C1 segment of cervical spinal cord (tissue), 14 donors: ENCODE measurements at places on chromosomes 16 and 17.

GRCh38 chr17:44941712-44942331 lies 5.8 kb downstream of the KIF18B start:
- no peak for DNase-seq

DNA sequence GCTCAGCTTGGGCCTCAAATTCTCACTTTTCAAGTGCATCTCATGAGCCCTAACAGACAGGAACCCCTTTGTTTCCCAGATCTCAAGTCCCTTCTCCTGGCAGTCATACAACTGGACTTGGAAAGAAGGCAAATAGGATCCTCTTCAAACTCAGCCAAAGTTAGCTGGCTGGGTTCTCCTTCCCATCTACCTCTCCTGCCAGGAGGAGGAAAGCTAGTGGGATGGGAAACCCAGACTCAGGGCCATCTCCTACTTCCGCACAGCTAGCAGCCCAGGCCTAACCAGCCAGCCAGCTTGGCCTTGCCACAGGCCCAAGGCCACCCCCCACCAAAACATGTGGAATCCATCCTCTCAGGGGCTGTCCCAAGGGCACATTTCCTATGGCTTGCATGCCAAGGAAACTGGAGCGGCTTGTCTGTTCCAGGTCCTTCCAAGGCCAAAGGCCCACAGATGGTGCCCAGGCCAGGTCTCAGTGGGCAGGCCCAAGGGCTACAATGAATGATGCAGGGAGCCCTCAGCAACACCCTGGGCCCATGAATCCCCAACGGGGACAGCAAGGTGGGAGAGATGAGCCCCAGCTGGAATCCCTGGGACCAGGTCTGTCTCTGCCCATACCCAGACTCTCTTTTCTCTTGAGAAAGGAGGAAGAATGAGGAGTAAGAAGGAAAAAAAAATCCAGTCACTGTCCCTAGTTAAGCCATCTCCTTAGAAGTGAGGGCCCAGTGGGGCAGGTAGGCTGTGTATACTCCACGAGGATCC lies 1.7 kb downstream of the SMARCD2 start:
- peak; percentile 7 for DNase-seq

- DNase-seq: no peak
Observed at GRCh38 chr16:75455677-75456076, 8.8 kb downstream of the TMEM170A start.

- DNase-seq: no peak
Observed at GRCh38 chr17:68576811-68577496, 24.2 kb downstream of the FAM20A start.

GRCh38 chr17:65942592-65942991 lies 249.3 kb downstream of the CEP112 start:
- DNase-seq: no peak

GRCh38 chr17:74190154-74190553 lies 13.3 kb upstream of the RPL38 start:
- DNase-seq: no peak

DNA sequence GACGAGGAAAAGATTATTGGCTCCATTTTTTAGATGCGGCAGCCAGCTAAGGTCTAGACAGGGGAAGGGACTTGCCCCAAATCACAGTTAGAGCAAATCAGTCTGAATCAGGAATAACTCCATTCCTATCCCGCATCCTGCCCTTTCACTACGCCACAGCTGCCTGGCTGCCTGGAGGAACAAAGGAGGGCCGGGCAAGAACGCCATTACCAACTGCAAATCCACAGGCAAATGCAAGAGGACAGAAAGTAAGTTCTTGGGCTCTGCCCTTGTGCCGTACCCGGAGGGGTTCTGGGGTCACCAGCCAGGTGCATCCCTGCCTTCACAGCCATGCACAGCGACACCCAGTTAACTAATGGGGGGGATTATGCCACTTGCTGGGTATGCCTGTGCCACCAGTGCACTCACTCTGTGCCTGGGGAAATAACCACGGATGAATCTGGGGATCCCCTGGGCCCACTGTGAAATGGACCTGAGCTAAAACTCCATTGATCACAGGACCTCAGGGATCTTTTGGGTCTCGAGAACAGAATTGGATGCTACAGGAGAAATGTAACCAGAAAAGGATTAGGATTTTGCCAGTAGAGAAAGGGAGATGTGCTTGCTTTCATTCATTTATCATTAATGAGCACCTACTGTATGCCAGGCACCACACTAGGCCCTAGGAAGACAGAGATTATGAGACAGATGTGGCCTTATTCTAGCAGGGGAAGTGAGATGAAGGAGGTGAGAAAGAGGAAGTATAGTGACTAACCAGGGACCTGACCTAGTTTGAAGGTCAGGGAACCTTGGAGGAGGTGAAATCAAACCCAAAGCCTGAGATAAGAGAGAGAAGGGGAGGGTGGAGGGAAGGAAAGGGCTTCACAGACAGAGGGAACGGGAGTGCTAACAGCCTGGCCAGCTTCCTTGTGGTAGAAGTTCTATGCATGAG lies 17.7 kb downstream of the BCL7C start:
- DNase-seq: peak; percentile 6

- DNase-seq: peak; percentile 52
Observed at GRCh38 chr17:40092581-40092980, 7.8 kb downstream of the NR1D1 start.

DNA sequence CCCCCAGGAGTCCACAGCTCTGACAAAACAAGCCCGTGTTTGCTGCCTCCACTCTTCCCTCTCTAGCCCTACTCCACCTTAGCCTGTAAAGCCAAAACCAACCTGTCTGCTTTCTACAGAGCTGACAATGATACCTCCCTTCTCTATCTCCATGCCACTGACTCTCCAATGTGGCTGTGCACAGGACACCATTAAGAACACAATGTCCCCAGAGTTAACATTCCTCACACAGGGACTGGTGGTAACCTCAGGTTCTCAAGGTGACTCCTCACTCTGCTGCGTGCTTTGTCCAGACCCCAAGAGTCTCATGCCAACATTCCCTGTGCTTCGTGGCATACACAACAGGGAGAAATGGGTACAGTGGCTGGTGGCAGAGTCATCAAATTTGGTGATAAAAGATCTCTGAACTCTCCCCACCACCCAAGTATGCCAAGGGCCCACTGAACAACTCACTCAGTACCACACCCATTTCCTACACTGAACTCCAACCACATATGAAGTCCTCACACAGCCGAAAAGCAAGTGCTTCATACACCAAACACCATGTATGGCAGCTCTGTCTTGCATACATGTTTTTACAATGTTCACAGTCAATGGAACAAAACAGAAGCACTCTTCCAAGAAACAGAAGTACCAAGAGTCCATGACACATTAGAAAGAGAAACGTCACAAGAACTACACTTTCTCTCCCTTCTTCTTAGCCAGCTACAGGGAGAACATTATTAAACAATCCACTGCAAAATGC lies 21.1 kb downstream of the CSNK2A2 start:
- DNase-seq: no peak

DNA sequence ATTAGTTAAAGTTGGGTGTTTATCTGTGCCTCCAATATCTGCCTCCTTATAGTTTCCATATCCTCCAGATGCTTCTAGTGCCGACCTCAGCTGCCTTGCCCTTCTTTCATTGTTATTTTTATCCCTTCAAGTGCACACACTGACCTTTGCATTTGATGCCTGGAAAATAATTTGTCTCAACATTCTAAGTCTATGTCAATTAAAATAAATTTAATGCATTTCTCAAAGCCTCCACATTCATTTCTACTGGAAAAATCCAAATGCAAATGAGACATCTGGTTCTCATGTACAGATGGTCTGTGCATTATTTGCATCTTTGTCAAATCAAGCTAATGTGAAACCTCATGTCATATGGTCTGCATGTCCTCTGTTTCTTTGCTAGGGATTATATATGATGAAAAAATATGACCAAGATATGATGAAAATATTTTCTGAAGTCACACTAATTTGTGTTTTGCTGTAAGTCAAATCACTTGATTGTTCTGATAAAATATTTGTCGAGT lies 61.4 kb downstream of the TMEM100 start:
- DNase-seq: no peak

DNA sequence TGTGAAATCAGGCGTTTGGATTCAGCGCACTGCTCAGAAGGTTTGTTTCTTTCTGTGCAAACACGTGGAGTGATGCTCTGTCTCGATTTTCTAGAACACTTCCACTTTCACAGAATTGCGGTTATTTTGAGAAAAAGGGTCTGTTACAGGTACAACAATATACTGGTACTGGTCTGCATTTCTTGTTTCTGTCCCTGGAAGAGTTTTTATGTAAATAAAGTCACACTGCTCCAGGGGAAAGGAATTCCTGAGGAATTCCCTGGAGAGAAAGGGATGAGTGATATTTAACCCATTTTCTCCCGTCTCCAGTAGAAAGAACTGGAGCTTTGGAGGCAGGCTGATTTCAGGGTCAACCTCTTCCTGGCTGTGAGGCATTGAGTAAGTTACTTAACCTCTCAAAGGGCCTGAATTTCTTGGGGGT lies 16.2 kb upstream of the RMI2 start:
- no peak for DNase-seq

GRCh38 chr17:67557921-67558320 lies 159.8 kb upstream of the NOL11 start:
- no peak for DNase-seq

DNA sequence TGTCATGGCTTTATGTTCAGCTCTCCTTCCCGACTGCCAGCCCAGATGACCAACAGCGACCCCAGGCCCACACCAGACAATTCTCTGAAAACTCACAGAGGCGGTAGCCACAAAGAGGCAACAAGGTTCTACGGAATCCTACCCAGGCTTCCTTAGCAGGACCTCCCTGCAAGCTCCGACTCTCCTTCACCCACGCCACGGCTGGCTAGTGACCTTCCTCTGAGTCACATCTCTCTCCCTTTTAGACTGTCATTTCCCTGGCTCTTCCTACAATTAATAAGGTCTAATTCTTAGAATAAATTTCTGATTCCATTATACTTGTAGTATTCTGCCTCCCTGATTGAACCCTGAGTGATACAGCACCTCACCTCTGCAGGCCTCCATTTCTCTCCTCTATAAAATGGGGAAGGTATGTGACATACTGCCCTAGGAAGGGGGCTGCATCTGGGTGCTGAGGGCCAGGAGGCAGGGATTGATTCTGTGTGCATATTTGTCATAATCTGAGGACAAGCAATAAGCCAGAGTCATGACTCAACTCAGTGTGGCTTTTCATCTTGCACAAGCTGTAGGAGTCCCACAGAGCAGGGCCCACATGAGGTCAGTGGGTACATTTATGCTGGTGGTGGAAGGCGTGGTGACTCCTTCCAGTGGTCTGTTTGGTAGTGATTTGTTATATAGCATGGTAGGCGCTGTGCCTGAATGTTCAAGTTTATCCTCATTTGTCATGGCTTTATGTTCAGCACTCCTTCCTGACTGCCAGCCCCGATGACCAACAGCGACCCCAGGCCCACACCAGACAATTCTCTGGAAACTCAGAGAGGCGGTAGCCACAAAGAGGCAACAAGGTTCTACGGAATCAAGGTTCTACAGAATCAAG lies 46.2 kb downstream of the SMPD3 start:
- no peak for DNase-seq

- peak; percentile 11 for DNase-seq
Observed at GRCh38 chr17:74018115-74018514, 185.4 kb upstream of the RPL38 start.

GRCh38 chr17:19379361-19380065 lies 1.2 kb downstream of the MAPK7 start:
- no peak for DNase-seq

GRCh38 chr17:19551165-19551564 lies 17.5 kb downstream of the SLC47A1 start:
- no peak for DNase-seq

DNA sequence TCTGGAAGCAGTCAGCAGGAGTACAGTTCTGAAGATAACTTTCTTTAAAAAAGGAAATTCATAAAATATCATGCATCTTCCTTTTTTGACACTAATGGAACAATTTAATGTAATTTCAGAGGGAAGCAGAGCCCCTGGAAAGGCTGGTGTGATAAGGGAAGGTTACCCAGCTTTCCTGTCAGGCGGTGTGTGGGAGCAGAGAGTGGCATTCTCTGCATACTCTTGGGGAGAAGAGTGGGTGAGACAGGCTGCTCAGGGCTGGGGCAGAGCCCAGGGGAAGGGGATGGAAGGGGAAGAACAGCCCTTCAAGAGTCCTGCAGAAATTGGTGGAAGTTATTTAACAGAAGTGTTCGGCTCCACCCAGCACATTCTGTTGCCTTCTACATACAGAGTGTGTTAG lies 84.7 kb downstream of the PRKCB start:
- no peak for DNase-seq

GRCh38 chr17:49756323-49757150 lies 7.4 kb downstream of the FAM117A start:
- no peak for DNase-seq

- DNase-seq: no peak
Observed at GRCh38 chr17:67461876-67462275, 84.8 kb downstream of the PITPNC1 start.

- DNase-seq: no peak
Observed at GRCh38 chr16:28183484-28183883, 28.3 kb downstream of the XPO6 start.

GRCh38 chr16:79862601-79863000 lies 262.1 kb upstream of the MAF start:
- DNase-seq: no peak

- no peak for DNase-seq
Observed at GRCh38 chr16:4455081-4455480, 19.3 kb downstream of the NMRAL1 start.

- DNase-seq: no peak
Observed at GRCh38 chr17:17087424-17088015, 45.3 kb downstream of the MPRIP start.

DNA sequence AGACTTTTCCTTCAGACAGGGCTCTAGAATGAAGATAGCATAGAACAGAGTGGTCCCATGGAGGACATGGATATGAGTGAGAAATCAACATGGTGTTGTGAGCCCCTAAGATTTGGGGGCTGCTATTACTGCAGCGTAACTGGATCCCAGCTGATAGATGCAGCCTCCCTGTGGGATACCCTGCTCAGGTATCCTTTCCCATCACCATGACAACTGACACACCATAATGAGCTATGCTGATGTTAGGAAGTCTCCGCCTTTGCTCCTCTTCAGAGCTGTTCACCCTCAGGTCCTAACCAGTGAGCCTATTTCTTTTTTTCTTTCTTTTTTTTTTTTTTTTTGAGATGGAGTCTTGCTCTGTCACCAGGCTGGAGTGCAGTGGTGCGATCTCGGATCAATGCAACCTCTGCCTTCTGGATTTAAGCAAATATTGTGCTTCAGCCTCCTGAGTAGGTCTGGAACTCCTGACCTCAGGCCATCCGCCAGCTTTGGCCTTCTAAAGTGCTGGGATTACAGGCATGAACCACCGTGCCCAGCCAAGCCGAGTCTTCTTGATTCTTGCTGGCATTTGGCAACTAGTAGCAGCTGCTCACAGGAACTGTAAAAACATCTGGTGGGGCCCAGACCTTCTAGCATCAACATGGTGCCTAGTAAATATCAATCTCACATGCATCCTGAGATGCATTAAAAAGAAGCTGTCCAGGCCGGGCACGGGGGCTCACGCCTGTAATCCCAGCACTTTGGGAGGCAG lies 17.1 kb downstream of the STX4 start:
- no peak for DNase-seq

GRCh38 chr16:12964461-12964860 lies 63.1 kb downstream of the SHISA9 start:
- no peak for DNase-seq

GRCh38 chr16:23943604-23944003 lies 107.8 kb downstream of the PRKCB start:
- DNase-seq: no peak

- DNase-seq: no peak
Observed at GRCh38 chr16:715477-716199, 720 bp downstream of the METRN start.
